ENCODE measurements at places on chromosomes 1 and 21.
A peak's percentile ranks its signal among the peaks of the same experiment; 100 is the strongest.

DNA sequence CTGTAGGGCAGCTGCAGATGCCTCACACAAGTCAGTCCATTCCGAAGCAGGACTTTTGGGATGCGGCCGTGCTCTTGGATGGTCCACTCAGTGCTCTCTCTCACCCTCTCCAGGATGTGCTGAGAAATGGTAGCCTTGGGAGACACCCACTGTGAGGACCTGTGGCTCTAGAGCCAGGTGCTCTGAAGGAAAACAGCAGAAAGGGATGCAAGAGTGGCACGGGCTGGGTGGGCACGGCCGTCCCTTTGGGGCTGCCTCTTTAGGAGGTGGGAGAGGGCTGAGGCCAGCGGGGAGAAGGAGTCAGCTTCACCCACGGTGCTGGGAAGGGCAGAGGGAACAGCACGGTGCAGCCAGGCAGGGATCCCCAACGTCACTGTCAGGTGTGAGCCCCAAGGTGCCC is 106.1 kb downstream of the RIPK4 start:
- DNase-seq, result no peak

DNA sequence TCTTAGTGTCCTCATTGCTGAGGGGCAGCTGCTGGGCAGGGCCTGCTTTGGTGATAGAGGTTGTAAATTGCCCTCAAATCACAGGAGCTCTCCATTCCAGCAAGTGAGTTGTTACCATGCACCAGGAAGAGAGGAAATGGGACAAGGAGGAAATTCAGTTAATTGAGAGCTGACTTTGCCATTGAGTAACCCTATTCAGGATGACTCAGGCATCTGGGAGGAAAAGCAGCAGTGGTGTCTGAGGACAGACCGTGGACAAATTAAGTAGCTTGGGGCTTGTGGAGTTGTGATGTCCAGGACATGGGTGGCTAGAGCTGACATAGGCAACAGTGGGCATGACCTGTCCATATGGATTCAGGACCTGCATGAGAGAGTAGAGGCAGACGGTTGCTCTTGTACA is 5.9 kb downstream of the ARHGEF10L start:
- DNase-seq, result no peak

- no peak for DNase-seq
Measured at GRCh38 chr21:33799378-33800090, 116.1 kb downstream of the ATP5PO start.

GRCh38 chr1:76764638-76765454 is 102.4 kb upstream of the ST6GALNAC5 start:
- peak; percentile 93 for DNase-seq

GRCh38 chr1:231059566-231060193 is 19.6 kb upstream of the FAM89A start:
- no peak for DNase-seq

- DNase-seq, result no peak
Measured at GRCh38 chr1:53621144-53621543, 117.8 kb downstream of the GLIS1 start.
